ENCODE measurements at places on chromosomes 3 and 15. TPM values are rescaled to one million over a fixed set of nuclear protein-coding genes. Genes with fewer than 3 reads are reported as not detected.

WNT5A gene
- polyA plus RNA-seq: 38.5 TPM

CASR gene
- polyA plus RNA-seq: 21.2 TPM

LTK gene
- 1.6 TPM for polyA plus RNA-seq

ATP8B4 gene
- polyA plus RNA-seq: 3.1 TPM

SUSD5 gene
- polyA plus RNA-seq: 5.0 TPM

ISLR gene
- polyA plus RNA-seq: 51.7 TPM

CLRN1 gene
- not detected for polyA plus RNA-seq

SENP8 gene
- 7.6 TPM for polyA plus RNA-seq

SENP7 gene
- 61.6 TPM for polyA plus RNA-seq

DNA sequence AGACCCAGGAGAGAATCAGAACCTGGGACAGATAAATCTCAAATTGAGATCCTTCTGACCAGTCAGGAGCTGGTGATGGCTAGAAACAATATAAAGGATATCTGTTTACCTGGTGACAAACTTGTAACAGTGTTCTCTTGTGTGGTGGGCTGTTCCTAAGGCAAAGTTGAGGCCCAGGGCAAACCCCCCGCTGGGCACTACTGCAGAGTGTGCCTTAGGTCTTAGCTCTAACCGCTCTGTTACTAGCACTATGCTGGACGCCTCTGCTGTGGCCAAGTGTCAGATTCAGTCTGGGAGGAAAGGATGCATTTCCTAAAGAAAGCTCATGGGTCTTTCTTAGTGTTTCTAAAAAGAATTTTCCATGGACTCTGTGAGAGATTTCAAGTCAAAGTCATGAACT lies 146.5 kb upstream of the MEIS2 start:
- no peak for DNase-seq

GRCh38 chr15:31070867-31071266 lies 30.7 kb downstream of the TRPM1 start:
- no peak for DNase-seq

GRCh38 chr3:1910322-1910721 lies 188.3 kb upstream of the CNTN4 start:
- no peak for DNase-seq

- DNase-seq: no peak
Measured at GRCh38 chr3:126693921-126694320, 10.1 kb upstream of the CHCHD6 start.

DNA sequence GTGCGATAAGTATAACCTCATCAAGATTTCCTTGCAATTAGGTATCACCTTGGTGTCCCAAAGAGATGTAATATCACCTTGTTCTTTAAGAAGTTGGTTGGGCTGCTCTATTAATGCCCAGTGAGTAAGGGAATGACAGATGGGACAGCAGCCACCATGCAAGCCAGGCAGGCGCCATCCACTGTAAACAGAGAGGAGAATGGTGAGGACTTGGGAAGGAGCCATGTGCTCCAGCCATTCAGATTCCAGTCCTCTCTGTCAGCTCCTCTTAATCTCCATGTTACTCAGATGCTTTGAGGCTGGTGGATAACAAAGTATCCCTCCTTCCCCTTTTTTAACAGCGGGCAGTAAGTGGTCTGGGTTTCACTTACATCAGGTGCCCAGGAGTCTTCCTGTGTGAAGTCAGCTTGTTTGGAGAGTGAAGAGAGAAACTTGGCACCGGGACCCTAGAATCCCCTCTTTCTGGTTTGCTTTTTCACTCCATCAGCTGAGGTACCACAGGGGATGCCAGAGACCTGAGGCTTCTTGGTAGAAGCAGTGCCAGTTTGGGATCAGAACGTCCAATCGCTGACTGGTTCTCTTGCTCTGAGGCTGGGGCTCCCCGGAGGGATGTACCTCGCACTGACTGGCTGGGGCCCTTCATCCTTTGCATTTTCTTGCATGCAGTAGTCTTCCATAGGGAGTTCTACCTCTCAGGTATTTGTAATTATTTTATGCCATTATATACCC lies 29.5 kb downstream of the SLCO3A1 start:
- no peak for DNase-seq

DNA sequence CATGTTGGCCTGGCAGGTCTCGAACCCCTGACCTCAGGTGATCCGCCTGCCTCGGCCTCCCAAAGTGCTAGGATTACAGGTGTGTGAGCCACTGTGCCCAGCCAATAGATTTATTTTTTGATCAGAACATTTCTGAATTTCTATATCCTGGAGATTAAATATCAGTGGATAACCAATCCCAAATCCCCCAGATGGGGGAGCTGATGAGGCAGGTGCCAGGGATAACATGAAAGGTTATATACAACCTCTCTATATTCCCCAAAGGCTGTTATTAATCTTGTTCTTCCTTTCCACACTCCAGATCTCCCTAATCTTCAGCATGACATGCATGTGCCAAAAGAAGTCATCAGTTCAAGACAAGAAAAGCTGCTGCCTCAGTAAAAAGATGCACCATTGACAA lies 112.3 kb downstream of the WDR76 start:
- DNase-seq: no peak

DNA sequence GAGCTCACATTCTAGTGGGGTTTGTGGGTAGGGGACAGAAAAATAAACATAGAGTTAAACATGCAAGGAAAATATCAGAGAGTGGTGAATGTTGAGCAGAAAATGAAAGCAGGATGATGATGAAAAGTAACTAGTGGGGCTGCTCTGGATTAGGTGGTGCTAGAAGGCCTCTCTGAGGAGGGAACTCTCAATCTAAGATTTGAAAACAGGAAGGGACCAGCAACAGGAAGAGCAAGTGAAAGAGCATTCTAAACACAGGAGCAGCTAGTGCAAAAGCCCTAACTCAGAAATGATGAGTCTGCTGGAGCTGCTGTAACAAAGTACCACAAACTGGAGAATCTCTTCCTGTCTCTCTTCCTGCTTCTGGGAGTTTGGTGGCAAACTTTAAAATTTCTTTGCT lies 468.6 kb upstream of the AGTR1 start:
- DNase-seq: no peak

DNA sequence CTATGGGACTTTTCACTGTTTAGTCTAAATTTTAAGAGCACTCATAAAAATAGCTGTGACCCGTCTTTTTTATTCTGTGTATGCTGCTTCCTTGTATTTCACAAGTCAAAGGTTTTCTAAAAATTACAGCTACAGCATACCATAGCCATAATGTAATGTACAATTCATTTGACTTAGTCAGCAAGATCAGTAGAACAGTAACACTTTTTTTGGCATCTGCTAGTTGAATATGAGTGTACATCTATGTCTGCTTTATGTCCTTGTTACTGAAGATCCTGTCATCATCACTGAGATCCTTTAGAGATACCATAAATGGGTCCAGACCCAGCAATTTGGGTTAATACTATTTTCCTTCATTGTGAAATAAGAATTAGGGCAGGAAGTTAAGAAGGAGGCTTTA lies 42.2 kb downstream of the CMSS1 start:
- no peak for DNase-seq

GRCh38 chr3:34508732-34509131 lies 710.3 kb downstream of the PDCD6IP start:
- DNase-seq: no peak

- no peak for DNase-seq
Measured at GRCh38 chr3:183904833-183905780, 20.4 kb upstream of the PARL start.

GRCh38 chr3:179488213-179488612 lies 36.9 kb upstream of the GNB4 start:
- no peak for DNase-seq

GRCh38 chr3:5057857-5058324 lies 64.2 kb upstream of the ARL8B start:
- peak; percentile 55 for DNase-seq

DNA sequence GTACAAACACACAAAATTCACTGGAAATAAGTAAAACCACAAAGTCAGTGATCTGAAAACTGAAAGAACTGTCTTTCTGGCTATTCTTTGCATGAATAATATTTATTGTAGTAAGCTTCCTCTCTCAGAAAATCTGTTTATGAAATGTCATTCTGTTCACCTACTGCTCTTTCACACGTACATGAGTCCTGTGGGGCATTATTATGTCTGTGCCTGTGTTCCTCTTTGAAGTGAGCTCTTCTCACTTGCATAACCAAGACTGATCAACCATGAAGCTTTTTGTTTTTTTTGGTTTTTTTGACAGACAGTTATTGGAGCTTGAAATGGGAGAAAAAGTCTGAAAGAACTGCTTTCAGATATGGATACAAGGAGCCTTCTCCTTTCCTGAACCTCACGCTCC lies 195.8 kb downstream of the PLCH1 start:
- no peak for DNase-seq

DNA sequence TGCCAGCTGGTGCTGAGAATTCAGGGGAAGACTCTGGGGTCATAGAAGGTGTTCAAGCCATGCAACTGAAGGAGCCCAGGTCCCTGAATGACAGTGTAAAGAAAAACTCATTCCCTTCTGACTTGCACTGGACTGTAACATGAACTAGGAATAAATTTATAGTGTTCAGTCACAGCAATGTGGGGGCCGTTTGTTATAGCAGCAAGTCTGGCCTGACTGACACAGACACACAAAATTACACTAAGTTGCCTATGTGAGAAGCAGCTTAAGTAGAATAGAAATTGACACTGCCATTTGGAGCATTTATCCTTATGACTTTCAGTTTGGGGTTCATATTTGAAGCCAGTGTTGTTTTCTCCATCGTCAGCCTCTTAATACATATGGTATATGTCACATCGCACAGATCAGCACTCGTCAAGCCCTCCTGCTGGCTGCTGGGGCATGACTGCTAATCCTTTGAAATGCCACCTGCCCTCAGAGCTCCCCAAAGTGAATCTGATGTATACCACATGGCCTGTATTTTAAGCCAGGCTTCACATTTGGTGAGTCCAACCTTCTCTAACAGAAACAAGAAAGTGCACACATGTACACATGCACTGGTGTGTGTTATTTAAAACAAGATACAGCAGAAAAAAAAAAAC lies 17.1 kb upstream of the HEG1 start:
- DNase-seq: no peak

GRCh38 chr15:53831907-53832770 lies 72.7 kb upstream of the WDR72 start:
- no peak for DNase-seq

DNA sequence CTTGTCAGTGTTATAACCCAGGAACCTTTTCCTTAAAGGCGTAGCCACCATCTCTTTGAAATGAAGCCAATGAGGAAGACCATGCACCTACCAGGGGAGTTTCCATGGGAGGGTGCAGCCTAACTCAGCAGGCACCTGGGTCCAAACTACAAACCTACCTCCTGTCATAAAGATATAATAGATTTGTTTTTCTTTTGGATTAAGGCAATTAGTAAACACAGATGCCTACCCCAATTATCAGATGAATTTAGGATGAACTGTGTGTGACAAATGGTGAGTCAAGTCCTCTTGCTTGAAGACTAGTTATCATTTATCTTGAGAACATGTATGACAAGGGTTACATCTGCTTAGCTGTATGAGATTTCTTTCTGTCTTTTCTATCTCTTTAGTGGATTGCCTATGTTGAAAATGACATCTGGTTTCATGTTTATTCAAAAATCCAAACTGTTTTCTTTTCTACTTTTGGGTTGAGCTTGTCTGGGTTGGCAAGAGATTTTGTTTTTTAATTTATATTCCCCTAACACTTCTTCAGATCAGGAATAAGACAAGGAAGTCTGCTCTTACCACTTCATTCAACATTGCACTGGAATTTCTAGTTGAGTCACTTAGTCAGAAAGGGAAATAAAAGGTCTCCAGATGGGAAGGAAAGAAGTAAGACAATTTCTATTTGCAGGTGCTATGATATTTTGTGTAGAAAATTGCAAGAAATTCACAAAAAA lies 149.9 kb downstream of the NEK10 start:
- no peak for DNase-seq

DNA sequence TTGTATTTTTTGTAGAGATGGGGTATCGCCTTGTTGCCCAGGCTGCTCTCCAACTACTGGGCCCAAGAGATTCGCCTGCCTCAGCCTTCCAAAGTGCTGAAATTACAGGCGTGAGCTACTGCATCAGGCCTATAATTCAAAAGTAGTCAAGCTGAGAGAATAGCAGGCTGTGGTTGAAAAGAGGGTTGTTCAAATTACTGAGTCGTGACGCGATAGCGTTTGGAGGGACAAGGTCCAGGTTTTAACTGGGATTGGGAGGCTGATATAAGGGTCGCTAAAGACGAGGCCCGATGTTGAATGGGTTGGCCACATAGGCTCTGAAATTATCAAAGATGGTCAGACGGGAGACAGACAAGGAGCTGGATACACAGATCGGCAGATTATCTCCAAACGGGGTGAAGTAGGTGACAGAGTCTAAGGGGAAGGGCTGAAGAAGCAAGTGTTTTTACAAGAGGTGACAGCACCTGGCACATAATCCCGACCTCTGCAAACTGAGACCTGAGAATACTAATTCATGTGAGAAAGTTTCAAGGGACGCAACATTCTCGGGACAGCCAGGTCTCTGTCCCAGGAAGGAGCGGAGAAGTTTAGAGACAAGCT lies 759 bp upstream of the ARID3B start:
- no peak for DNase-seq

GRCh38 chr3:126464494-126464893 lies 11.2 kb downstream of the ZXDC start:
- DNase-seq: no peak

DNA sequence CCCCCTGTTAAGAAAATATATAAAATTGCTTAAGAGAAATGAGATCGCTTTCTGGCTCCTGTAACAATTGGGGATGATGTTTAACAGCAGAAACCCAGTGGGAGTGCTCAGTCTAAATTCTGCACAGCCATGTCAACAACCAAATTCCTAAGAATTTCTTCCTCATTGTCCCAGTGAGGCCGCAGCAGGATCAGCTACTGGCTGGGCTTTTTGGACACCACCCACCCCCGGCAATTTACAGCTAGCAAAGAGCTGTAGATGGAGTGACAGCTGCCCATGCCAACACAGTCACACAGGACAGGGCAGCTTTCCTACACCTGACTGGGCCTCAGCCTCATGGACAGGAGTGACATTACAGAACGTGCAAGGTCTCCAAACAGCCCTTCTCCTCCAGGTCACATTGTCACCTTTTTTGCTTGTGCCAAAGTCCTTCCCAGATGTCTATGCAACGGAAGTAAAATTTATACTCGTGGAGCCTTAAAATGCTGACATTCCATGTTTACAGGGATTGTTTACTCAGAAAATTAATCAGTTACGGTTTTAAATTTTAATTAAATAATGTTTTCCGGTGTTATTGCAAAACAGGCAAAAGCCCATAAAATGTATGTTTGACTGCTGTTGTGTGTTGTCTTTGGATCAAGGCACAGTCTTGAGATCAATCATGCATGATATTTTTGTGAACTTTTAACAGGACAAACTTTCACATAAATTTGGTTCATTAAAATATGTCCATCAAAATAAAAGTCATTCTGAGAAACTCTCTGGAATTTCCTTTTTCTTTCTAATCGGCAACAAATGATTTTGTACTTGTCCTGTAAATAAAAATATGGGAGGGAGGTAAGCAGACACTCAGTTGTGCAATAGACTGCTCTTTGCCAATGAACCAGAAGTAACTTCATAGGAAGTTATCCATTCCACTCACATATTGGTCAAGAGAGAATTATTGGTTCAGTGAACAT lies 943.2 kb downstream of the MCTP2 start:
- DNase-seq: no peak
